ENCODE measurements at places on chromosomes 13 and 19.
A peak's percentile ranks its signal among the peaks of the same experiment; 100 is the strongest.

DNA sequence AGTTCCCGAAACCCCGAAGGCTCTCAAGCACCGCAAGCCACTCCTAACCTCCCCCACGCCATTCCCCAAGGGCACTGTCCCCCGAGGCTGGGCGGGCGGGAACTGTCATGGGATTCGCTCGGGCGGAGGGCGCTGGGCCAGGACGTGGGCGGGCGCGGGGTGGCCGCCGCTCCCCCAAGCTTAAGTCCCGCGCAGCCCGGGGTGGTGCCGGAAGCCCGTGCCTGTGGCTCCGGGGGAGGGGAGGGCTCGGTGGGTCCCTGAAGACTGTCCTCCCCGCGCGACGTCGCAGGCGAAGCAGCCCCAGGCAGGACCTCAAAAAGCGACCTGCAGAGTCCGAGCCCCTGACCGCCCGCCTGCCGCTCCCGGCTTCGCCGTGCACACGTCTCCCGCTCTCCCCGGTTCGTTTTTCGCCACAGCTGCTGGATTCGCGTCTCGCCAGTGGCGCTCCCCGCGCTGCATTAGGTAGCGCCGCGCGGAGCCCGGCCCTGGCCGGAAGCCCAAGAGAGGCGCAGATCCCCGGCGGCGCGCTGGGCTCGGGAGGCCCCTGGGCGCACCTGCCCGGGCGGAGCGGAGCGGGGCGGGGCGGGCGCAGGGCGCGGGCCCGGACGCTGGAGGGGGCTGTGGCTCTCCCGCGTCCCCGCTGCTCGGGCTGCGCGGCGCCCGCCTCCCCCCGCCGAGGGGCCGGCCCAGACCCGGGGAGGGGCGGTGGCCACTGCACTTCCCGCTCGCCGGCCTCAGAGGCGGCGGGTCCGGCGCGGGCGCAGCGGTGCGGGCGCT, at the start of gene FARP1:
FARP1 (plus strand) TSS at position 715 of the 777 bp plus-strand sequence. CDS start 70,149 bp downstream, outside the sequence.
- no peak for DNase-seq

DNA sequence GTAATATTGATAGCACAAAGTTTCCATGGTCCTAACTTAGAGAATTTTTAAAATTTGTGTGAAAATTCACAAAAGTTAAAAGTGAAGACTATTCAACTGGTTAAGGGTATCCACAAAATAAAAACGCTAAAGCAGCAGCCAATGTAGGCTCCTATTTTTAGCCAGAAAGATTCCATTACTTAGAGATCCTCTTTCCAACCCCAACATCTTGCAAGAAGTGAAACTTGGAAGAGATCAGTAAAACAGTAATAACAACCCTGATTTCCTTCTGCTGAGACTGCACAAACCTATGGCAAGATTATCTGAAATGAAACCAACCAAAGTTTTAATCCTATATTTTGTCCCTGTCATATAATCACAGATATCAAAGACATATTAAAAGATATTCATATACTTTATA, 8.5 kb downstream of the TBC1D4 start:
- no peak for DNase-seq

GRCh38 chr19:16454351-16454918, 17.3 kb downstream of the EPS15L1 start:
- DNase-seq: no peak

DNA sequence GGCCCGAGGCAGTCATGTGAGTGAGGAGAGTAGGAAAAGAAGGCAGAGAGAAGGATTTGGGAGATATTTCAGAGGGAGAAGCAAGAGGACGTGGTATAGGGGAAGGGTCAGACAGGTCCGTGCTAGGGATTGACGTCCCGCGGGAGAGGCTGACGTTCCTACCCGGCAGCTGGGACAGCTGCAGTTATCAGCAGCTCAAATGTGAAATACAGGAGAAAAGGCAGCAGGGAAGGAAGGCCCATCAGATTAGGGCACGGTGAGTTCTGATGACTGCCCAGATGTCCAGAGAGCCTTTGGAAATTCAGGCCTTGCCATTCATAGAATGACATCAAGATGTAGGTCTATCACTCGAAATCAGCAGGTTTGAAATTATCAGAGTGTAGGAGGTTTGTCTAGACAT, 88.4 kb downstream of the IRS2 start:
- DNase-seq: no peak

- DNase-seq: no peak
Observed at GRCh38 chr19:51142119-51142518, at the start of gene SIGLEC7. Gene SIGLEC7 (plus strand): TSS chr19:51142301. CDS start chr19:51142370, 69 bp downstream.

GRCh38 chr13:34414616-34415015, 527.5 kb upstream of the NBEA start:
- no peak for DNase-seq

- no peak for DNase-seq
Observed at GRCh38 chr13:33015791-33016323, 366 bp upstream of the KL start.

GRCh38 chr19:38182536-38183210, 41.3 kb downstream of the DPF1 start:
- no peak for DNase-seq

GRCh38 chr13:71663431-71663830, 203.6 kb downstream of the DACH1 start:
- DNase-seq: no peak

- DNase-seq: no peak
Observed at GRCh38 chr19:48698046-48698445, 2.3 kb downstream of the FUT2 start.

DNA sequence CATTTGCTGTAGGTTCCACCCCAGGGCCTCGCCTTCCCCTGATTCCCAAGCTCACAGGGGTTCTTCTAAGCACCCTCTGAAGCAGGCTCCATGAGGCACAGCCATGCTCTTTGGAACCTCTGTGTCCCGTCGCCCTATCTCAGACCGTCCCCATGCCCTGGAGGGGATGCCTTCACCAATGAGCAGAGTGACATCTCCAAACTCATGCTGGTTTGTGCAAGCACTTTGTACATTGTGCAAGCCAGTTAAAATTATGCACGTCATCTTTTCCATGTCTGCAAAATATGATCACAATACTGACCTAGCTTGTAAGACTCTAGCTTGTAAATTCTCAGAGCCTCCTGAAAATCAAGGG, 46.5 kb upstream of the RAP2A start:
- DNase-seq: no peak

DNA sequence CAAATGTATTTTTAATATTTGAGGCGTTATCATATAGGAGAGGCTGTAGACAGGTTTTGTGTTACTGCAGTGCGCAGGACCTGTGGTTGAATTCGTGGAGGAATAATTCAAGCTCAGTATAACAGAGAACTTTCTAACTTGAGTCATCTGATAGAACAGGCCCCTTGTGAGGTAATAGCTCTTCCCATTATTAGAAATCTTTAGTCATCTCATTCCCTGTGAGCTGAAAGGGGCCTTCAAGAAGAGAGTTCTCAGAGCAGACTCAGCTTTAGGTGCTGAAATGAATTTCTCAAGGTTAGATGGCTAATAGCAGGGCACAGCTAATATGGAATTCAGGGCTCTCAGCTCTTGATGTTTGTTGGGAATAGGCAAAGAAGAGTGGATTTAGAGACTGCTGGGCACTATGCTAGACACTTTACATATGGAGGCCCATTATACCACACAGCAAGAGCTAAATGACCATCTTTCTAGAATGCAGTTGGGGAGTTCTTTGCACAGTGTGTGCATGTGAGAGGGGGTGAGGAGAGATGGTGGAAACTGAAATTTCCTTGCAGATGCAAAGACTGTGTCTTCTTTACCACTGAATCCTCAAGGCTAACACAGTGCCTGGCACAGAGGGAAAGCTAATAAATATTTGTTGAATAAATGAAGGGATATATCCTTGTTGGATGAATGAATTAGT, 89.5 kb downstream of the DGKH start:
- no peak for DNase-seq

DNA sequence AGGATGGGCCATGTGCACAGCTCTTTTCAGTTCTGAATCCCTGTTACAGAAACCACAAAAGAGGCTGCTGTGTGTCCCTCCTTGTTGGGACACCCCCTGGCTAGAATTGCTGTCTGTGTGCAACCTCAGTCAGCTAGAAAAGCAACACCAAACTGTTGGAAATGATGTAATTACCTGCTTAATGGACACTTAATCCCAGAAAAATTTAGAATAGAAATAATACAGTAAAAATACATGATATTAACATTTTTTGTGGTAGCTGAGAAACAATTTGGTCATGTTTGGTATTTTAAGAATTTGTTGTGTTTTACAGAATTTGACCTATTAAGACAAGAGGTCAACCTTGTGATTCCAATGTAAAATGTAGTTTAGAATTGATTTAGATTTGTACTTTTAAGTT, 46.8 kb downstream of the FAM124A start:
- no peak for DNase-seq

- no peak for DNase-seq
Observed at GRCh38 chr19:16862826-16863415, 25.9 kb upstream of the F2RL3 start.

DNA sequence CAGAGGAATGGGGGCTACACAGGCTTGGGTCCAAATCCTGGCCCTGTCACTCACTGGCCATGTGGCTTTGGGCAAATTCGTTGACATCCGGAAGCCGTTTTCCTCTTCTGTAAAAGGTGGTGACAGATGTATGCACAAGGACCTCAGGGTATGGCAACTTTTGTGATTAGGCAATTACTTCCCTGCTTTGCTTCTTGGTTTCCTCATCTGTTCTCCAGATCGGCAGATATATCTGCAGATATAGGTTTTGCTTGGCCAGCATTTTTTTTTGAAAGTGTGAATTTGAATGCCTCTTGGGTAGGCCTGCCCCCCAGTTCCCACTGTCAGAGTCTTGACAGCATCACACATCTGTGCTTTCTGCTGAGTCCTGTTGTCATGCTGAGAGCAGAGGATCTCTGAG, 17.7 kb downstream of the TMEM272 start:
- no peak for DNase-seq

GRCh38 chr19:1925544-1925943, 15.4 kb upstream of the CSNK1G2 start:
- DNase-seq: no peak

- peak; percentile 5 for DNase-seq
Observed at GRCh38 chr13:80011448-80012212, 329.3 kb downstream of the SPRY2 start.

GRCh38 chr13:25649001-25649633, 277.3 kb downstream of the ATP8A2 start:
- no peak for DNase-seq

- peak; percentile 43 for DNase-seq
Observed at GRCh38 chr19:13162724-13163608, 12.8 kb downstream of the IER2 start.

GRCh38 chr13:76980075-76980718, 11.7 kb upstream of the CLN5 start:
- no peak for DNase-seq
